ENCODE measurements at places on chromosomes 12 and 14.

DNA sequence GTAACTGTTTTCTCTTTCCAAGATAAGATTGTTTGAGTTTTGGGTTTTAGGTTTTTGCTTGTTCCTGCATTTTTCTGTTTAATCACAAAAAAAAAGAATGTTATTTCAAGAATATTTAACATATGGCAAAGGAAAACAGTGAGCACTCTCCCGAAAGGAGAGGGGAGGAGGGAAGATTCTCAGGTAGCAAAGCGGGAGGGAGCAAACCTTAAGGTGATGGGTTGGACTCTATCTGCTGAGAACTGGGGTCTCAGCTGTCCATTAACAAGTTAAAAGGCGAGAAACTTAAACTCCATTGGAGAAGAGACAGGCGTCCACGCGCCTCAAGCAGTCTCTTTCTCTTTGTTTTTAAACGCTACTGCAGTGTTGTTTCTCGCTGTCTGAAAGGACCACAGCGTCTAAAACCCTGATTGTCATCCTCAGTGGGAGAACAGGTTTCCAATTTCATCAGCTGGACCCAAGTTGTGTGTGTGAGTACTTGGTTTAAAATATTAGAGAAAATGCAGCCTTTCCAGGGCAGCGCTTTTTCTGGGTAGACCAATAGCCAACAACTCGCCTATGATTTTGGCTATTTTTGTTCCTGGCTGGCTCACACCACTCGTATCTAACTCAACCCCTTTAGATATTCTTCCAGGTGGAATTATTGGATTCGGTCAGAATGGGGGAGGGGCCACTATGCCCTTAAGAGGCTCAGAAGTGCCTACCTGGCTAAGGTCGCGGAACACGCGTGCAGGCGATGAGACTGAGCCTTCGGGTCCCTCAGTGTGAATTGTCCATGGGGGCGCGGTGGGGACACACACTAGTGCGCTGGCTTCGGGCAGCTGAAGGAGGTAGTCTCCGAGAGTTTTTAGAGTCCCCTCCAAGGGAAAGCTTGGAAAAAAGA is 8.2 kb downstream of the SIX1 start:
- no peak for DNase-seq

DNA sequence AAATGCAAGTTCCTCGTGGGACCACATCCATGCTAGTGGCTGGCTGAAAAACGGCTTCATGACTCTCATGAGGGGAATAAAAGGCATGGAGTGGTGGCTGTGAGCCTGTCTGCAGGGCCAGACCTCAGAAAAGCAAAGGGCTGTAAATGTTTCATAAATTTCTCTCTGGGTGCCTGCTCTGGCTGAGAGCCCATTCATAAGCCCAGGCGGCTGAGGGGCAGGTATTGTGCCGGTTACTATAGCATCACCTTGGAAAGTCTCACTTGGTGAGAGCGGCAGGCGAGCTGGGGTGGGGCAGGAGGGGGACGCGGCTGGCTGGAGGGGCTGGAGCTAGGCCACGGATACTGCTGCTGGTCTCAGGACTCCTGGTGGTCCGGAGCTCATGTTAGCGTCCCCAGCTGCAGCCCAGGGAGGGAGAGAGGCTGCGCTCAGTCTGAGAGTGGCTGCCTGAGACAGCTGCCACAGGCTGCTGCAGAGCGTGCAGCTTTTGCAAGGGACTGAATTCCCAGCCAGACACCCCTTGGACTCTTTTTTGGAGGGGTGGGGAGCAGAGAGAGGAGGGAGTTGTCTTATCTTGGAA is at the start of gene SLC17A8:
Gene SLC17A8 (plus strand): TSS at position 431 of the 580 bp plus-strand sequence. CDS start 318 bp downstream, outside the sequence.
- DNase-seq, result no peak

DNA sequence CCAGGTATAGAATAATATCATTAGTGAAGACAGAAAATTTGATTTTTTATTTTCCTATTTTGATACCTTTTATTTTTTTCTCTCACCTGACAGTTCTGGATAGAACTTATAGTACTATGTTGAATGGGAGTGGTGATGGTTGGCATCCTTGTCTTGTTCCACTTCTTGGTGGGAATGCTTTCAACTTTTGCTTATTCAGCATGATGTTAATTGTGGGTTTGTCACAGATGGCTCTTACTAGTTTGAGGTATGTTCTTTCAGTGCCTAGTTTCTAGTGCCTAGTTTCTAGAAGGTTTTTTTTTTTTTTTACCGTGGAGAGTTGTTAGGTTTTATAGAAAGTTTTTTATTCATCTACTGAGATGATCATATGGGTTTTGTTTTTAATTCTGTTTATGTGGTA is 516.3 kb upstream of the NOVA1 start:
- DNase-seq, result no peak

DNA sequence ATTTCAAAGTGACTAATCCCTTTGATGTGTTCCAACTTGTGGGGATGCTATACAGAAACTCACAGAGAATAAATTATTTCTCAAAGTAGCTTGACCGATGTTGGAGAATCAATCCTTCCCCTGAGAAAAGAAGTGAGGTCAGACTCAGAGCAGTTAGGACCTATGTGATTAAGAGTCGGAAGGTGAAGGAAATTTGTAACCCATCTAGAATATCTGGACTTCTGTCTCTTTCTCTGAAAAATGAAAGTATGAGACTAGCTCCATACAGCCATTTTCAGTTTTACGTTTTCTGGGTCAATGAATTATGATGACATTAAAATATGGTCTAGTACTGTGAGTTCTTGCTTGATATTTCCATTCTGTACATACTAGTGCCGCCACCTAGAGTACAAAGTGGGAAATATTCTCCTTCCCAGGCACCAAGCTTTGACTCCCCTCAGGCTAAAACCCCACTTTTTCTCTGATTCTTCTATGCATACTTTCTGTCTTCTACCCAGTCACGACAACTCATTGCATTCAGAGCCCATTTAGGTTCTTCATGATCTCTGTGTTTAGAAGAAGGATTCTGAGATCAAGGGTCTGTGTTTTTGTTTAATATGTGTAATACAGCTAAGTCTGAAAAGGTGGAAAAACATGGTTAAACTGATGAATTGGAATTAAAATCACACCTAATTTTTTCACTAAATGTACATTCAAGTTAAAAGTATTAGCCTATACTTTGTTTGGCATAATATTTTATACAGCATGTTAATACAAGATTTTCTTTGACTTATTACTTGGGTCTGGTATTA is 6.9 kb upstream of the NTS start:
- DNase-seq, result peak; percentile 76

- DNase-seq, result no peak
These were observed 521.6 kb downstream of the TRHDE start for GRCh38 chr12:72793796-72794195.

DNA sequence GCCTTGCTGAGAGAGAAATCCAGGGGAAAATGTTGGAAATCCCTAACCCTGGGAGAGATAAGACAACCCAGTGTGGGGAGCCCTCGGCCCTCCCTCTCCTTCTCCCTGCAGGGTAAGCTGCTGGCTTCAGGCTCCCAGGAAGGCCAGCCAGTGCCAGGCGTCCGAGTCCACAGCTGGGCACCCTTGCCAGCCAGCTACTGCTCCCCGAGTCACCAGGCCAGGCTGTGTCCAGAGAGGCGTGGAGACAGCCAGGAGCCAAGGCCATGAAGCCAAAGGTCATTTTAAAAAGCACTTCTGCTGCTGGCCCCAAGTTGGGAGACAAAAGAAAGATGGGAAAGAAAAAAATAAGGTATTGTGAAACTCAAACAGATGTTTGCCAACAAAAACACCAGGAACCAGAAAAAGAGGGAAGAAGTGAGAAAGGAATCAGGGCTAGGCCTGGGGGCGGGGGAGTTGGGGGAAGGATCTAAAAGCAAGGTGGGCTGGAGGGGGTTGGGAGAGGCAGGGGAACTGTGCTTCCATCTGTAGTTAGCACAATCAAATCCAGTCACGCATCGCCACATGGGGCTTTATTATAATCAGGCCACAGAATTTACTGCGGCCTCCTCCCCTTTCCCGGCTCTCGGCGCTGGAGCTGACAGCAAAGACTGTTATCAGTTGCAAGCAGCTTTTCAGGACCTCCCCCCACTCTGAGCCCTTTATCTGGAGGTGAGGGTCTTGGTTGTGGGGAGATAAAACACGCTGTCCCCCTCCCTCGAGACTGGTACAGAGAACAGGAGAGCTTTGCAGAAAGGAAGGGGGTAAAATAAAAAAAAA is 33.5 kb downstream of the RBM19 start:
- peak; percentile 32 for DNase-seq

DNA sequence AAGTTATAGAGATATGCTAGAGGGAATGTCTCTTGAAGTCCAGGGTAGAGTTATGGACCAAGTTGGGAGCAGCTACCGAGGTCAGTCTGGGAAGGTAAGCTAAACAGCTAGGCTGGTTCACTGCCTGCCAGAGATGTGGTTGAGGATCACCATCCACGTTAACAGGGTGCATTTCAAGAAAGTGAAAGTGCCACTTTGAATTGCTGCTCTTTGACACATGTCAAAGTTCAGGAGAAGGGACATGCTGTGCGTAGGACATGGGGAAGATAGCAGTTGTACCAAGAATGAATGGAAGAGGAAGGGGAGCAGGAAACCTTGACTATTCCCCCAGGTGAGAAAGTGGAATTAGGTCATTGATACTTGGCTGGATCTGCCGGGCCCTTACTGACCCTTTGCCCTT is 49.5 kb downstream of the MAX start:
- no peak for DNase-seq

All from fibroblast of upper back skin (primary cell).